ENCODE measurements at places on chromosomes 3 and 15. TPM values are rescaled to one million over a fixed set of nuclear protein-coding genes. Genes with fewer than 3 reads are reported as not detected.

DNA sequence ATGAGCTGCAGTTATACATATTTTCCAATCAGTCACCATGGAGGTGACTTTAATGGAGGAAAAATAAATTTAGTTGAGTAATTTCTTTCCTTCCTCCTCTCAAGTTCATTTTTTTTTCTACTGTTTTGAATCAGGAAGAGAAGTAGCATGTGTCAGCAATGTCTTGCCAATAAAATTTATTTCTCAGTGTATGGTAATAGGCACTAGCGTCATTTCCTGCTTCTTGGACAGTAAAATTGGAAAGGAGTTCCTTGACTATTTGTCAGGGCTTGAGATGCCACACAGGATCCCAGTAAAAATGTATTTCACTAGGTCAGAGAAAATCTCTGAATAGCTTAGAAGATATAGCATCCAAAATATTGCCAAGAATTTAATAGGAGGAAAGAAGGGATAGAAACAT is 605.9 kb downstream of the ROBO1 start:
- no peak for DNase-seq

DNA sequence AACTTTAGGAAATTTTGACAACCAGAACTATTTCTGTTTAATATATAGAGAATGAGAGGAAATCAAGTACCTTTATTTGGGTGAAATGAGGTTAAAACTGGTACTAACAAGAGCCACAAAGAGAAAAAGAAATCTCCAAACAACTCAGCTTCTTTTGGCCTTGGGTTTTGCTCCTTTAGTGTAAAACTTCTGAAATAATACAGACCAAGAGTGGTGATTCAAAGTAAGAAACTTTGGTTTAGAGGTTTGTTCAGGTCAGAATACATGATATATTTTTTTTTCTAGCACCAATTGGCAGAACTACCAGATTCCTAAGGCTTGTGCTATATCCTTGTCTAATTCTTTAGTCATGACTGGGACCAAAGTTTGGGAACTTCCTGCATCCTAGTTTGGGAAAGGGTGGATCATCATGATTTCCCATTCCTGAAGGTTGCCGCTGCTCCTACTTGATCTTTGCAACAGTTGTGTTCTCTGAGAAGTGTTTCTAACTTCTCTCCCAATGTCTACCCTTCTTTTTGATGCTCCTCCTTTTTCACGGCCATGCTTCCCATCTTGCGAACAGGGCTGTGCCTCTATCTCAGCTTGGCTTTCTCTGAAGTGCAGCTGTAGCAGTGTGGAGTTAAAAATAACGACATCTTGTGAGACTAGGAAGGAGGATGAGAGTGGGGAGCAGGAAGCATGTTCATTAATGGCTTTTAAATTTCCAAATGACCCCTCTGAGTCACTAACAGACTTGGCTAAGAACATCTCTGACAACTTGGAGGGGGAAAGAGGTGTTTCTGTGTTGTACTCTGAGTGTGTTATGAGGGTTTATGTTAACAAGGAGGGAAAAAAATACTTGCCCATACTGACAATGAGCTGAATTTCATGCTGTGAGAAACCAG is 87.7 kb downstream of the KCNAB1 start:
- DNase-seq, result no peak

GOLGA6B gene
- total RNA-seq, result not detected

GRCh38 chr3:9497821-9498565 is 55.6 kb downstream of the LHFPL4 start:
- DNase-seq, result no peak

ZBTB38 gene
- total RNA-seq, result 68.6 TPM

PLA2G4E gene
- 0.17 TPM for total RNA-seq

DNA sequence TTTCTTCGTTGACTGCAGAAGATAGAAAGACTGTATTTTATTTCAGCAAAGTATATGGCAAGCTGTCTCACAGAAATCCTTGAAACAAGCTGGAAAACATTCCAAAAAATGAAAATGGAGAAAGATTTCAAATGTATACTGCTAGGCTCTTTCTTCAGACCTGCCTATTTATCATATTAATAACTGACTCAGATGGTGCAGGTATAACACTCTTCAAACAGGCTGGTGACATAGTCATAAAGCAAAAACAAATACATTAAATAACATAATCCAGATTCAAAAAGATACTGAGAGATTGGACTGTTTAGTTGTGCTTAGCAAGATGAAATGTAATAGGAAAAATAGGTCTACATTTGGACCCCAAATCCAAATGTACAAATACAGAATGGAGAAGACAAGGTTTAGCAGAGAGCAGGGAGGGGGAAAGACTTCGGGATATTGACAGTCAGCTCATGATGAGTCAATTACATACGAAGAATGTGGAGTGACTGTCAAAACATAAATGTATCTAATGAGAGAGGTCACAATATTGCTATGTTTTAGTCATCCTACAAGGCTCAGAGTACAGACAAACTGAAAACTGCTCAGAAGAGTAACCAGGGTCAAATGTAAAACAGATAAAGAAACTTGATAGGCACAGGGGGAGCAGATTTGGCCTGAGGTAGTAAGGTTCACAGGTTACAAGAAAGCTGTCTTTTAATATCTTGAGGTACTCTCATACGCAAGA is 88.7 kb downstream of the DMXL2 start:
- DNase-seq, result no peak

DNA sequence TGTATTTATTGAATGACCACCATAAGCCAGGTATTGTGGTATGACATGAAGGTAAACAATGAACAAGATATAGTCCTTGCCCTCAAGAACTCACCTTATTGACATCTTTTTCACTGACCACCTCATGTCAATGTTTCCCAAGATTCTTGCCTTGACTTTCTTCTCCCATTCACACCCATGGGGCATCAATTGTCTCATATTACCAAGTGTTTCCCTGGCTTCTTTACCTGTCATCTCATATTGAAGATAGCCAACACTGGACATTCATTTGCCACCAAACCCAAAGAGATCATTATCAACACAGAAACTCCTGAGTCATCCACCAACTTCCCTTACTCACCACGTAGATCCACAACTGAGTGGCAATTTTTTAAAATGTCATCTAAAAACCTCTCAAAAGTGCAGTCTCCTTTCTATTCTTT is 2.2 kb downstream of the EFHB start:
- no peak for DNase-seq

CLRN1 gene
- total RNA-seq, result not detected

DNA sequence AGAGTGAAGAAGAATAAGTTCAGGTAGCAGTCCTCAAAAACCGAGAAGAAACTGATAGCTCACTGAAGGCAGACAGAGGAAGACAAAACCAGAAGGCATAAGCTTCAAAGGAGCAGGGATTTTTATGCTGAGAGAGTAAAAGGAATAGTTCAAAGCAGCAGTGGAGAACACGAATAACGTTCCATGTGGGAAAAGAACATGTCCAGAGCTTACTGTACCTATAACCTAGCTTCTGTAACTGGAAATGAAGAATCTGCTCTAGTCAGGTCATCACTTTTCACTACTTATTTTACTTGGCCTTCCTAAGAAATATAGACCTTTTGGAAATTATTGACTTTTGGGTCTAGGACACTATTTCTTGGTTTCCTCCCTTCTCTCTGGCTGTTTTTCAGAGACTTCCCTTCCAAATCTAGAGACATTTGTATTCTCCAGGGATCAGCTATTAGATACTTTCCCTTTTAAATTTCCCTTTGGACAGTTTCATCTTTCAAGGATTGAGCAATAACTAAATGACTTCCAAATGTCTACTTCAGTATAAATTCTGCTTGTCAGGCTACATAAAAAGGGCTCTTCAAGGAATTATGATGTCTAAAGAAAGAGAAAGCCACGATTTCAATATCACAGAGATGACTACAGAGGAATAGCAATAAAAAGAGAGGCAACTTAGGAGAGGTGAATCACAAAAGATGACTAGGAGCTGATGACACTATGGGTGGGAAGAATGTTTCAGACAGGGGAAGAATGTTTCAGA is 46.7 kb downstream of the UBE3A start:
- DNase-seq, result no peak

TTLL13 gene
- 0.24 TPM for total RNA-seq

- no peak for DNase-seq
Observed at GRCh38 chr3:46104706-46105105, 77.4 kb upstream of the XCR1 start.

SLC24A1 gene
- 2.5 TPM for total RNA-seq

GRCh38 chr3:5348229-5348902 is 160.9 kb downstream of the EDEM1 start:
- no peak for DNase-seq

GRCh38 chr15:56496635-56497034 is 31.7 kb upstream of the MNS1 start:
- no peak for DNase-seq

DNA sequence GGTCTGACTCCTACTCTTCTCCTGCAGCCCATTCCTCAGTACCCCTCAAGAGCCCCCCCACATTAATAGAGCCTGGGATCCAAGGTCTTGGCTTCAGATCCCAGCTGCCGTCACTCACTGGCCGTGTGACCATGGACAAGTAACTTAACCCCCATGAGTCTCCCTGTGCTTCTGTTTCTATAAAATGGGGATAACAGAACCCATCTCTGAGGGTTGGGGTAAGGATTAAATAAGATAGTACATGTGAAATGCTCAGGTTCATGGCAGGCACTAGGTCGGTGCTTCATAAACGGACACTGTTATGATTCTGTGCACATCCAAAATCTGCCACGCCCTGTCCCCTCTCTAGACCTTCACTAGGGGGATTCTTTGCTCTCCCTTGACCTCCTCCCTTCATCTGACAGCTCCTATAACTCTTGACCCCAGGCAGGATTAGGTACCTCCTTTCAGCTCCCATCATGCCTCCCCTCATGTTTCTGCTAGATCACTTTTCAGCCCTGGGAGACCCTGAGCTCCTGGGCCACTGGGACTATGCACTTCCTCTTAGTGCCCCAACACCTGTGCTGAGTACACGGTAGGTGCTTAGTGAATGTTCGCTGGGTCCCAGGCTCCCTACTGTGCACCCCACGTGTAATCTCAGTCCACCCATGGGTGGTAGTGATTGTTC is 1.5 kb downstream of the CAND2 start:
- no peak for DNase-seq

DNA sequence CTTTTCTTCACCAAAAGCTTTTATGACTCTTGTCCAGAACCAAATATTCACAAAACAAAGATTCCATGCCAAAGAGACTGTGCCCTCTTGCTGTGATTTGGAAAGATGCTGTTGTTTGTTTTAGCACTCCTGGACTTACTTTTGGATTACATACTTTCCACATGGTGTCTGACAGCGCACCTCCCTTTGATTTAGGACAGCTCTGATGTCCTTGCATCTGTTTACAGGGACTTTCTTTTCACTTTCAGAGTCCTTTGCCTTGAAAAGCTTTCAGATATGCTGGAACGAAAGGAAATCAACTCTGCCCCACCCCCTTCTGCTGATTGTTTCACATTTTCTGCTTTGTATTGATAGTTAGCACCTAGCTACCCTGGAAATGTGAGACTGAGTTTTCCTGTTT is 133.0 kb upstream of the NR2E3 start:
- DNase-seq, result no peak

- no peak for DNase-seq
Observed at GRCh38 chr15:92578096-92578835, 77.3 kb downstream of the FAM174B start.

- no peak for DNase-seq
Observed at GRCh38 chr15:40065166-40065565, 26.2 kb upstream of the SRP14 start.

CCDC33 gene
- not detected for total RNA-seq

GRCh38 chr3:98326945-98327344 is 26.7 kb upstream of the OR5K4 start:
- DNase-seq, result no peak
